Activated B cell treated with CpG ODN at 0.5 μM for 24 hours (primary cell): ENCODE measurements at places on chromosomes 12 and 14. TPM values are rescaled to one million over a fixed set of nuclear protein-coding genes. Genes with fewer than 3 reads are reported as not detected.

SSPN gene
- total RNA-seq: 3.0 and 4.6 TPM in 2 replicates

ADAMTS20 gene
- total RNA-seq: not detected in 2 replicates

KLHL33 gene
- 0.42 and 0.53 TPM in 2 replicates for total RNA-seq

MAP1LC3B2 gene
- 1.0 and 1.9 TPM in 2 replicates for total RNA-seq

GDF3 gene
- not detected in 2 replicates for total RNA-seq

SLC17A8 gene
- not detected in 2 replicates for total RNA-seq

IKBIP gene
- 8.9 and 9.1 TPM in 2 replicates for total RNA-seq

RTN1 gene
- total RNA-seq: not detected in 2 replicates
